ENCODE measurements at places on chromosomes 5 and 9.

DNA sequence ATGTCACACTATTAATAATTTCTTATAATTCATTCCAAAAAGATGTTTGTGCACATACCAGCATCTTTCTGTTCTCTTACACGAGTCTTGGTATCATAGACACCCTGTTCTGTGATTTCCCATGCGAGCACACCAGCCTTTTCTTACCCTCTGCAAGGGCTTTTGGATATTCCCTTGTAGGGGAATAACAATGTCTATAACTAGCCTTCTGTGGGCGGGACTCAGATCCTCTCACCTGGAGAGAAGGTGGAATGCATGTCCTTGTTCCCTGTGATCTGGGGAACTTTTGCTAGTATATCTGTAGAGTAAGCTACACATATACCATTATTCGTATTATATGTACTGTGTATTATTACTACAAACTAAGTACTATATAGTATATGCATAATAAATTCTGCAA is 44.8 kb downstream of the EHMT1 start:
- DNase-seq = no peak

DNA sequence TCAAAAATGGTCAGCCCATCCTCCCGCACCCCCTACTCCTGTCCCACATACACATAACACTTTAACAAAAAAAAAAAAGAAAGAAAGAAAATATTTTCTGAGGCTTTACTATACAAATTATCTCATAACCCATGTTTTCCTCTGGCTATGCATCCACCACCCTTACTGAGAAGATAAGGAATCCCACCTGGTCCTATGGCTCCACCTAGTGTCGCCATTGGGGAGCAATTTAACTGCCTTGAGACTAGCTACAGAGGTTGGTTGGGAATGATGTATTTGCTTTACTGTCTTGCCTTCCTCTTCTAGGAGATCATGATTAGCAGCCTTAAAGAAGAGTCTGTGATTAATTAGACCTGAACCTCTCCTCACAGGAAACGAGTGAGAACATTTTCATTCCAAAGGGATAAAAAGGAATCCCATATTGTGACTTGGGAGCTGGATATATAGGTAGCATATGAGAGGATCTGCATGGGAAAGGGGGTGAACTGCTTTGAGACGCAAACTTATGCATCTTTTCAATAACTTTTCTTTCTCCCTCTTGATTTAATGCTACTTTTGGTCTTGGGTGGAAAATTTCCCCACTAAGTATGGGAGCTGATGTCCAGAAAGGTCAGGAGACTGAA is 77.7 kb upstream of the SELENOP start:
- DNase-seq = no peak

- DNase-seq = no peak
These were observed 40.1 kb downstream of the PRRT1B start for GRCh38 chr9:131585375-131585774.

DNA sequence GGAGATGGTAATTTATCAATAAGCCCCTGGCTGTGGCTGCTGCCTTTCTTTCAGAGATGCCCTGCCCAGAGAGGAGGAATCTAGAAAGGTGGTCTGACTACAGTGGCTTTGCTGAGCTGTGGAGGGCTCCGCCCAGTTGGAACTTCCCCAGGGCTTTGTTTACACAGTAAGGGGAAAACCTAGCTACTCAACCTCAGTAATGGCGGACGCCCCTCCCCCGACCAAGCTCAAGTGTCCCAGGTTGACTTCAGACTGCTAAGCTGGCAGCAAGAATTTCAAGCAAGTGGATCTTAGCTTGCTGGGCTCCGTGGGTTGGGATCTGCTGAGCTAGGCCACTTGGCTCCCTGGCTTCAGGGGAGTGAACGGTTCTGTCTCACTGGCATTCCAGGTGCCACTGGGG is 865.4 kb upstream of the ACO1 start:
- no peak for DNase-seq

DNA sequence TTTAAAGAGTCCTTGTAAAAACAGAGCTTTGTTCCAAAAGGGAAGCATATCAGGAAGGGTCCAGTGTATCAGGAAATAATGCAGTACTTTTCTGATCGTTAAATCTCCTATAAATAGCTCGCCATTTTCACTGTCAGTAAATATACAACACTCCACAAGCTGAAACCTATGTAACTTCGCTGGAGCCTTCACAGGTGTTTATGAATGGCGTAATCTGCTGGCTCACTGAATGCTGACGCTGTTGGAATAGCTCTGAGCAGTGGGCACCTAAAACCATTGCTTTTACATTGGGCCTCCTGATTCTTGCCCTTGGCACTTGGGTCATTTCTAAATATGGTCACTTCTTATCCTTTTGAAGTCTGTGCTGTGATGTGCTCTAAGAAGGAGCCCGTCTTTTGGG is 4.3 kb downstream of the SHC3 start:
- DNase-seq = no peak

DNA sequence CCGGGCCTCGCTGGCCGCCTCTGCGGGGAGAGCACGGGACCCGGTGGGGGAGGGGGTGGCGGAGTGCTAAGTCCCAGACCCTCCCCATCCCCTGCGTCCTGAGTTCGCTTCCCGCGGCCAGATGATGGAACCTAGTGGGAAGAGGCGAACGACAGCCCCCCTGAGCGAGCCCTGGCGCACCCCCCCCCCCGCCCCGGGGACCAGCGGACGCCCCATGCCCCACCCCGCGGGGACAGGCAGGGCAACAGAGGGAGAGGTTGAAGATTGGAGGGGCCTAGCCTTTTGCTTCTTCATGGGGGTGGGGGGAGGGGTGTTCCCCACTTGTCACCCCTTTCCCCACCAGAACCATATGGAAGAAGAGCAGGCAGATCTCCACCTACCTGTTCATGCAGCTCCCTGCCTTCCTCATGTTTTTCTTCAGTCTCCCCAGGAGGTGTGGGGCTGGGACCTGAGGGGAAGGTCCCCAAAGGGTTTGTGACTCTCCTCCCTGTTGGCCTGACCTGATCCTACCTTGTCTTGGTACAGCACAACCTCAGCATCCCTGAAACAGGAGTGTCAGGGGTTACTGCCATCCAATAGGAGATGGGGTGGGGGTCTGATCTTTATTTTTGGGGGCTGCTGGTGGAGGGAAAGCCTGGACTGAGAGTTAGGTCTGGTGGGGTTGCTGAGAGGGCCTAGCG is 485 bp downstream of the FAM53C start:
- no peak for DNase-seq
